Right lobe of liver (tissue), 6 donors: ENCODE measurements at places on chromosomes 4 and X.
A peak's percentile ranks its signal among the peaks of the same experiment; 100 is the strongest.

DNA sequence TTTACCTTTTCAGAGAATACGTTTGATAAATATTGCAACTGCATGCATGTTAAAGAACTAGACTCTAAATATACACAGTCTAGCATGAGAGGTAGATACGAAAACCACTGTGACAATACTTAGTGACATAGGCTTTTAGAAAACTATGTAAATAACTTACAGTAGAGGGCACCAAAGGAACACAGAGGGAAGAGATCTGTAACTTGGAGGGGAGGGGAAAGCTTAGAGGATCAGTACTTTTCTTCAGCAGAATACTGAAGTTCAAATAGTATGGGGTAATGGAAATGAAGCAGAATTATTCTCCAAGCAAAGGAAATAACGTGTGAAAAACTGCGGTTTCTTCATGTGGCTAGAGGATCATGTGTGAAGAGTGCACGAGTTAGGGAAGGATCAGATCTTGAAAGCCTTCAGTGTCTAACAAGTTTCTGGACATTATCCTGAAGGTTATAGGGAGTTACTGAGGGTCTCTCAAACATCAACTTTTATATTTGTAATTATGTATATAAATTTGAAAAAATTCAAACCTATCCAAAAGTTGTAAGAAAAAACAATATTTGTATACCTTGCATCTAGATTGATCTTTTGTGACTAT lies 264.3 kb downstream of the NPFFR2 start:
- H3K4me3 ChIP-seq, result no peak overlapping the region
- DNase-seq, result no peak
- no peak overlapping the region for H3K27ac ChIP-seq
- no peaks in the 10 kb centered on the region for H3K36me3 ChIP-seq
- H3K27me3 ChIP-seq, result no peaks in the 10 kb centered on the region
- H3K4me1 ChIP-seq, result no peaks in the 10 kb centered on the region

GRCh38 chr4:139735381-139736273 lies 70.0 kb downstream of the MGST2 start:
- peak; percentile 66 for DNase-seq
- no peaks in the 10 kb centered on the region for H3K36me3 ChIP-seq
- H3K4me1 ChIP-seq, result peaks cover 30% of the 10 kb centered on the region
- no peaks in the 10 kb centered on the region for H3K27me3 ChIP-seq
- H3K27ac ChIP-seq, result peak overlapping the region; percentile 74

GRCh38 chrX:44889824-44890223 lies 16.8 kb downstream of the KDM6A start:
- no peaks in the 10 kb centered on the region for H3K36me3 ChIP-seq
- H3K27me3 ChIP-seq, result no peaks in the 10 kb centered on the region
- peaks cover 14% of the 10 kb centered on the region for H3K4me1 ChIP-seq
- no peak overlapping the region for H3K4me3 ChIP-seq
- DNase-seq, result no peak

GRCh38 chr4:76216975-76217814 lies 3.6 kb upstream of the SCARB2 start:
- peak overlapping the region; percentile 82 for H3K27ac ChIP-seq
- no peaks in the 10 kb centered on the region for H3K36me3 ChIP-seq
- DNase-seq, result no peak
- H3K27me3 ChIP-seq, result no peaks in the 10 kb centered on the region

DNA sequence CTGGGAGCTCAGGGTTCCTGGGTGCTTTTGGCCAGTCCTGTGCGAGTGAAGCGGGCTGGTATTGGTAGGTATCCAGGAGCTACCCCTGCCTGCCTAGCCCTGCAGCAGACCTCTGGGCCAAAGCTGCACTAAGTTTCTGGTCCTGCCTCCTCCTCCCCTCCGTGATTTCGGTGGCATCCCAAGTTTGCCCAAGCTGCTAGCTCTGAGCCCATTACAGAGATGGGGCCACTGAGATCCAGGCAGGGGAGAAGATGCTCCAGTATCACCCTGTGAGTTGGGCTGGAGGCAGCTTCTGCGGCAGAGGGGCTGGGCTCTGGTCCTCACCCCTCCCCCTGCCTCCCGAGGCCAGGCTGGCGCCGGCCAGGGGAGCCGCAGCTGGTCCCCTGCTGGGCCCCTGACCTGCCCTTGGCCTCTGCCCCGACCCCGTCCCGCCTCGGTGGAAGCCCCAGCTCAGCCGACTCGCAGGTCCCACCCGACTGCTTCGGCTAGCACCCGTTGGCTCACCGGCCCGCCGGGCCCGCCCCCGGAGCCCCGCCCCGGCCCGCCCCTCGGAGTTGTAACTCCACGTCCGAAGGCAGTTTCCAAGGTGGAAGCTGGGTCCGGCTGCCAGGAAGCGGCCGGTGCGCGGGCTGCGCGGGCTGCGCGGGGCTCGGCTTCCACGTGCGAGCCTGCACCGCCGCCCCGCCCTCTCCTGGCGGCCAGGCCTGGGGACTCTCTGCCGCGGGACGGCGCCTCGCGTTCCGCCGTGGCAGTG lies at the start of gene DUSP9:
Gene DUSP9, plus strand, starts transcription at position 584 of the 754 bp plus-strand sequence. CDS start 751 bp downstream, outside the sequence.
- H3K27ac ChIP-seq, result no peak within 1 kb of the TSS
- DNase-seq, result peak; percentile 51
- peaks cover 4% of the 10 kb centered on the region for H3K4me1 ChIP-seq
- H3K27me3 ChIP-seq, result peaks cover 8% of the 10 kb centered on the region
- no peak within 1 kb of the TSS for H3K4me3 ChIP-seq

GRCh38 chr4:6380746-6381410 lies 91.5 kb downstream of the PPP2R2C start:
- no peak overlapping the region for H3K4me3 ChIP-seq
- DNase-seq, result no peak
- H3K27ac ChIP-seq, result no peak overlapping the region
- H3K36me3 ChIP-seq, result no peaks in the 10 kb centered on the region

GRCh38 chrX:115894087-115894486 lies 276.5 kb upstream of the AGTR2 start:
- DNase-seq, result no peak
- H3K4me1 ChIP-seq, result peaks cover 11% of the 10 kb centered on the region
- no peaks in the 10 kb centered on the region for H3K36me3 ChIP-seq
- no peak overlapping the region for H3K27ac ChIP-seq
- H3K27me3 ChIP-seq, result no peaks in the 10 kb centered on the region
- no peak overlapping the region for H3K4me3 ChIP-seq

GRCh38 chrX:13115146-13115855 lies 70.9 kb upstream of the FAM9C start:
- H3K36me3 ChIP-seq, result no peaks in the 10 kb centered on the region
- H3K4me1 ChIP-seq, result no peaks in the 10 kb centered on the region
- H3K27me3 ChIP-seq, result no peaks in the 10 kb centered on the region
- no peak overlapping the region for H3K27ac ChIP-seq
- no peak for DNase-seq

- H3K27me3 ChIP-seq, result no peaks in the 10 kb centered on the region
- H3K4me3 ChIP-seq, result no peak overlapping the region
- H3K27ac ChIP-seq, result no peak overlapping the region
- no peaks in the 10 kb centered on the region for H3K4me1 ChIP-seq
Observed at GRCh38 chr4:189613207-189613606, 327.5 kb upstream of the FRG1 start.

DNA sequence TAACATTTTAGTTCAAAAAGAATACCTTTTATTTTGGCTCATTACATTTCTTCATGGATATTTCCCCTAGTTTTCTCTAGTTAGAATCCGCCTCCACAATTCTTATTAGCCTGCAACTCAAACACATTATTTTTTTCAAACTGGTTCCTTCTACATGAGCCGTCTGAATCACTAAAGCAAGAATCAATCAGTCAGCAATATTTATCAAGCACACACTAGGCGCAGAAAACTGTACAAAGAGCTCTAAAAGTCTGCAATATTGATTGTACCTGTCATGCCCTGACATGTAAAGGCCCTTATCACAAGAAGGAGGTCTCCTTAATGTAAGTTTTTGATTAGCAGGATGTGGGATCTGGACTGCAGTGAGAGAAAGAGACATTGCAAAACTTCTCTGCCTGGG lies 94.8 kb upstream of the CENPE start:
- DNase-seq, result no peak
- no peaks in the 10 kb centered on the region for H3K27me3 ChIP-seq
- H3K27ac ChIP-seq, result no peak overlapping the region
- no peak overlapping the region for H3K4me3 ChIP-seq

DNA sequence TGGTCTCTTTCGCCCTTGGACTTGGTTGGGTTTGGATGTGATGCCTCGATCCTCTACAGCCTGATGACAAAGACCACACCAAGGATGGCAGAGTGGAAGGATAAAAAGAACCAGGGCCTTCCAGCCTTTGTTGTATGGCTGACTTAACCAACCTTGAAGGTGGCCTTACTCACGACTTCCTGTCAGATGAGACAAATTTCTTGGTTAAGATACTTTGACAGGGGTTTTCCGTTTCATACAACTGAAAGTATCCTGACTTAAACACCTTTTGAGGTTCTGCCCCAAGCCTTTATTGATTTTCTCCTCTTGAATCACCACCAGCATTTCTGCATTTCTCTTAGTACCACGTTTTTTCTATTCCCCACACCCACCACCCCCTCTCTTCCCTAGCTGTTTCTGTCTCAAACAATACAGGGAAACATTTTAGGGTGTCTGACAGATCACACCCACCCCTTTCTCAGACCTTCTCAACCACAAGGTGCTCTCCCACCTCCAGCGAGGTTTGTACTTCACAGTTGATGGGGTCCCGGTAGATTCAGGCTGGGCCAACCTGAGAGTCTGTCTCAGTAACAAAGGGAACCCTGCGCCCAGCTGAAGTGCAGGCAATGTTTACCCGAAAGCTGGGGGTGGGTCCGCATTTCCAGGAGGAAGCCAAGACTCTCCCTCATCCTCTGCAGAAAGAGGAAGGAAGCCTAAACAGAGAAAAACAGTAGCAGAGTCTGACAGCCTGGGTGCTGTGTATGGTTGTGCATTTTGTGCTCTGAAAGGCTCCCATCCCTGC lies 5.0 kb upstream of the TSPAN5 start:
- H3K27ac ChIP-seq, result no peak overlapping the region
- H3K4me1 ChIP-seq, result no peaks in the 10 kb centered on the region
- H3K27me3 ChIP-seq, result no peaks in the 10 kb centered on the region
- H3K4me3 ChIP-seq, result no peak overlapping the region

GRCh38 chr4:182938205-182938645 lies 21.0 kb upstream of the DCTD start:
- no peak overlapping the region for H3K4me3 ChIP-seq
- no peaks in the 10 kb centered on the region for H3K27me3 ChIP-seq
- no peaks in the 10 kb centered on the region for H3K4me1 ChIP-seq
- DNase-seq, result peak; percentile 76
- no peaks in the 10 kb centered on the region for H3K36me3 ChIP-seq

- H3K36me3 ChIP-seq, result no peaks in the 10 kb centered on the region
- H3K4me3 ChIP-seq, result no peak overlapping the region
- H3K27me3 ChIP-seq, result no peaks in the 10 kb centered on the region
- no peak overlapping the region for H3K27ac ChIP-seq
- DNase-seq, result no peak
- H3K4me1 ChIP-seq, result no peaks in the 10 kb centered on the region
Observed at GRCh38 chr4:120916937-120917336, 5.6 kb downstream of the PRDM5 start.

DNA sequence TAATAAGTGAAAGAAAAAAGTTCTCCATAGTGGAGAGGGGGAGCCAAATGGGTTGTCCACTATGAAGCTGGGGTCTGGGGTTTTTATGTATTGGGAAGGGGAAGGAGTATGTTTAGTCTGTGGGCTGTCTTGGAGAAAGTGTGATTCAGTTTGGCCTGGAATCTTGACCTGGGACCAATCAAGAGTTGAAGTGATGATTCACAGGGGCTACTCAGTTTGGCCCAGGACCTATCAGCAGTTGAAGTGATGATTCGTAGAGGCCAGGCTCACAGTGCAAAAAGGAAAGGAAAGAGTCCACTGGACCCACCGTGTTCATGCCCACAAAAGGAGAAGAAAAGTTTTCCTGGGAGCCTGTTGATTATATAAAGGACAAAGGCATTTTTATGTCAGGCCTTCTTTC lies 47.3 kb upstream of the RAB9B start:
- no peaks in the 10 kb centered on the region for H3K36me3 ChIP-seq

DNA sequence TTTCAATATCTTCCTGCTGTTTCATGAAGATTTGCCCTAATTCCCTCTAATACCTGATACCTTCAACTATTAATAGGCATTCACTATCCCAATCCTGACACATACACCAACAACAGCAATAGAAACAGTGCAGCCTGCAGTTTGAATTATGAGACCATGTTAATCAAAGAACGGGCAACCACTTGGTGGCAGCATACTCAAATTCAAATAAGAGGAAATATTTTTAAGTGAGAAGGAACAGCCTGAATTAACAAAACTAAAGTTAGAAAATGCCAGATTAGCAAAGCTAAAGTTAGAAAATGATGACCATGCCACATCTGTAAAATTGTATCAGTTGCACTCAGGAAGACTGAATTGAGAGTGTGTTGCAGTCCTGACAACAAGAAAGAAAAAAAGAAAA lies 204.9 kb downstream of the SMARCA1 start:
- no peak overlapping the region for H3K4me3 ChIP-seq
- no peaks in the 10 kb centered on the region for H3K27me3 ChIP-seq
- no peaks in the 10 kb centered on the region for H3K4me1 ChIP-seq
- no peak for DNase-seq
- no peak overlapping the region for H3K27ac ChIP-seq
- no peaks in the 10 kb centered on the region for H3K36me3 ChIP-seq

DNA sequence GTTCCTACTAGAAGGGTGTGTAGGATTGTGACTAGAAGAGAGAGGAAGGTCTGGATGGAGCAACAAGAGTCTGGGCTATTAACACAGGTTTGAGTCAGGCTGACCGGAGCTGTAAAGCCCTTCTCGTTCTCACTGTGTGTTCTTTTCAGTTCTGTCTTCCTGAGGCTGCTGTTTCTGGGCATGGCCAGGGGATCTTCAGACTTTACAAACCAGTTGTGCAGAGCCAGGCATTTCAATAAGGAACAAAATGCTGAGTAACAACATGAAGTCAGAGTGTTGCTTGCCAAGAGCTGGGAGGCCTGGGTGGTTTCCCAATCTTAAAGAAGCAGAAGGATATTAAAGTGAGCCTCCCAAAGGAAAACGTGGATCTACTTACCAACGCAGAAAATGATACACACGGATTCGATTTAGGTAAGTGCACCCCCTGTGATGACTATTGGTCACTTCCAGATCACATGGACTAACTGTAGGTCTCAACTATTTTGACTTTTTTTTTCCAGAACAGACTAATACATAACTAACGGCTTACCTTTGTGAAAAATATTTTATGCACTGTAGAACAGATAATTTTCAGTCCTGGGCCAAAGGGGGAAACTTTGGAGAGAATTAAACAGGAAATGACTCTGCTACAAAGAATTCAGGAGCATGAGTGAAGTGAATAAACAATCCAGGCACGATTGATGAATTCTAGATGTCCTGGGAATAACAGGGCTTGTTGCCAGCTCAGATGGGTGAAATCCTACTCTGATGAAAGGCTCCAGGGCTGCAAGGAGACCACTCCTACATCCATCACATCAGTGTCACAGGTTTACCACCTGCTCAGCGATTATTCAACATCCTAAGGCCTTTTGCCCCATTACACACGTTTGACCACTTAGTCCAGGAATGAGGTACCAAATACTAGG lies 94.5 kb downstream of the ANXA3 start:
- no peaks in the 10 kb centered on the region for H3K4me1 ChIP-seq
- no peaks in the 10 kb centered on the region for H3K36me3 ChIP-seq
- no peak overlapping the region for H3K4me3 ChIP-seq
- DNase-seq, result no peak
- peak overlapping the region; percentile 18 for H3K27ac ChIP-seq
